ENCODE measurements at places on chromosomes 1 and 21.

- no peak for DNase-seq
Observed at GRCh38 chr1:168845140-168845539, 116.1 kb upstream of the DPT start.

DNA sequence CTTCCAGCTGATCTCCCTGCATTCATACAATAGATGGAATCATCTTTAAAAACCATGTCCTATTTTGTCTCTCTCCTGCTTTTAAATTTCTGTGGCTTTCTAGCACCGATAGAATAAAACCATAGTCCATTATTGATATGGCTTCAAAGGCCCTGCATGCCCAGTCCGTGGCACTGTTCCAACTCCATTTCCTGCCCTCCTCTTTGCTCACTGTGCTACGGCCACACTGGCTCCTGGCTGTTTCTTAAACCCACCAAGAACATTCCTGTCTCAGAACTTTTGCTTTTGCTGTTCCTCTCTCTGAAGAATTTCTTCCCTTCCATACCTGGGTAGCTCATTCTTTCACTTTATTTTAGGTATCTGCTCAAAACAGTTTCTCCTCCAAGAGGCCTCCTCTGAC, 7.2 kb downstream of the SLAMF1 start:
- DNase-seq: peak; percentile 36

DNA sequence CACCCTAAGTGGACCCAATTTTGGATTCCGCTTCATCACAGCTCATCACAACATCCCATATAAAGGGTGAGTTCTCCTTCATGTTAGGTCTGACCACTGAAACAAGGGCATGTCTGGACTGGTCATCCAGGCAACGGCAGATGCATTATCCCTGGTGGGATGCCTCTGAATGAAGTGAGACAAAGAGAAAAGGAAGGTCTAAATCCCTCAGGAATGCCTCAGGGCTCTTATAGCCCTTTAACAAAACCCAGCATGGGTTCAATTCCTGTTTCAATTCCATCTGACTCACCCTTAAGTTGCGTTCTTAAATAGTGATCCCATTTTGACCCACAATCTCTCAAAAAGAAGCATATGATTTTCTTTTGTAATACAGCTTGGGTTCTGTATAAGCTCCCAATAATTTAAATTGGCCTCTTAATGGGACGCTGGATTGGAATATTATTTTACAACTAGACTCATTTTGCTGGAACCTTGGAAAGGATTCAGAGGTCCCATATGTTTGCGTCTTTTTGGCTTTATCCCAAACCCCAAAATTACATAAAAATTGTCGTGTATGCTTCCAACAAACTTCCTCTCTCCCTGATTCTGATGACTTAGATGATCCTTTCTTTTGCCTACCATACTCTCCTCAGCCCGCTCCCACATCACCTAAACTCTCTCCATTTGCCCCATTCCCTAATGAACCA, 287.4 kb upstream of the ZP4 start:
- no peak for DNase-seq

- DNase-seq: no peak
Observed at GRCh38 chr21:34775793-34776192, 107.0 kb downstream of the CLIC6 start.

DNA sequence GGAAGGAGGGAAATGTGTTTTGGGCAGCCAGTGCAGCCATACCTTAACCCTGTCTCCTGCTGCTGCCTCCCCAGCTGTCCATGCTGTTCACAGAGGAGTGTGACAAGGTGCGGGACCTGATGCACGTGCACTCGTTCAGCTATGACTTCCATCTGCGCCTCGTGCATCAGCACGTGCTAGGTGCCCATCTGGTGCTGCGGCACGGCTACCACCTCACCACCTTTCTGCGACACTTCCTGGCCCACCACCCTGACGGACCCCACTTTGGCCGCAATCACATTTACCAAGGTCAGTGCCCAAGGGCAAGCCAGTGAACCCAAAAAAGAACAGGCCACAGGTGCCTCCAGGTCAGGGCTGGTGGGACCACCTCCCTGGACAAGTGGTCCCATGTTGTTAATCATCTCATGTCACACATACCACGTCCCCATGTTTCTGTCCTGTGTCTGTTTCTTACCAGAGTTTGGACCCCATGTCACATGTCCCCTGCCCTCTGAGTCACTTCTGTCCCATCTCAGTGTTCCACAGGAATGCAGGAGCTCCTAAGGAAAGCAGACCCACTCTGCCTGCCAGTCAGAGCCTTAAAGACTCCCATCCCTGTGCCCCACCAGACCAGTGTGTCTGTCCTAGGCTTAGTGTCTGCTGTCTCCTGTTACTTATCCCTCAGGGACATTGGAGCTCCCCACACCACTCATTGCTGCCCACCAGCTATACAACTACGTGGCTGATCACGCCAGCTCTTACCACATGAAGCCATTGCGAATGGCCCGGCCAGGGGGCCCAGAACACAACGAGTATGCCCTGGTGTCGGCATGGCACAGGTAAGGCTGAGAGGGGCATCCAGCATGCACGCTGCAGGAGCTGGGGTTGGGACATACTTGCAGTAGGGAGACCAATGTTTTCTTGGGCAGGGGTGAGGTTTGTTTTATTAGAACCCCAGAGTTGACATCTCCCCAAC, 6.6 kb downstream of the HYI start:
- DNase-seq: peak; percentile 2

DNA sequence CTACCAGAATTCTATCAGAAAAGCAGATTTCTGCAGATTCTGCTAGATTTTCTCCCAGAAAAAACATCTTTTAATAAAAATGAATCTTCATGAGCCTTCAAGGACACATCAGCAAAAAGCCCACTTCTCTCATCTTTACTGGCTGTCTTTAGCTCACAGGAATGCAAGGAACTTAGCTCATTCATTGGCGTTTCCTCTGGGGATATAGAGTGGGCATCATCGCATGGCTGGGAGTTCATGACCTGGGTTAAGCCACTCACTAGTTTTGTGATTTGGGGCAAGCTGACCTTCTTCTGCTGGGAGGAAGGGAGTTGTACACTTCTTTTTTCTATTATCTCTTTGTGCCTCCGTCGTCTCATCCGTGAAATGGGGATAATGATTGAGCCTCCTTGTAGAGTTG, 149.7 kb downstream of the KAZN start:
- DNase-seq: no peak

- DNase-seq: no peak
Observed at GRCh38 chr21:33857846-33858666, 57.5 kb downstream of the ATP5PO start.

DNA sequence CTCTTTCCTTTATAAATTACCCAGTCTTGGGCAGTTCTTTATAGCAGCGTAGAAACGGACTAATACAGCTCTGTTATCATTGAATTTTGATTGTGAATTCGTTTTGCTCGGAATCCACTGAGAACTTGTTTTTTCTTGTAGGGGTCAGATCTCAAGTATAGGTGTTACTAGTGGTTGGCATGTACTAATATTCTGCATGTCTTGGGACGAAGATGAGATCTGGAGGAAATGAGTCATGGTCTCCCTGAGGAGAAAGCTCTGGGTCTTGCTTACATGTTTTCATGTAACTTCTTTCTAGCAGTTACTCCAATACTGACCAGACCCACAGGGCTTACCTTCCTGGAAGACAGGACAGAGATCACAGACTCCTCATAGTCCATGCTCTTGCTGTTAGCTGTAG, 30.3 kb downstream of the ZSCAN20 start:
- no peak for DNase-seq

All from left colon (tissue), 2 donors.